ENCODE measurements at places on chromosomes 2 and 18.

GRCh38 chr2:152525277-152525838 lies 190.4 kb downstream of the FMNL2 start:
- DNase-seq = no peak

GRCh38 chr2:172791953-172792352 lies 56.3 kb downstream of the RAPGEF4 start:
- no peak for DNase-seq

- DNase-seq = no peak
Observed at GRCh38 chr2:938181-939005, 12.3 kb upstream of the SNTG2 start.

GRCh38 chr2:236376566-236377244 lies 112.5 kb upstream of the ASB18 start:
- peak; percentile 36 for DNase-seq

DNA sequence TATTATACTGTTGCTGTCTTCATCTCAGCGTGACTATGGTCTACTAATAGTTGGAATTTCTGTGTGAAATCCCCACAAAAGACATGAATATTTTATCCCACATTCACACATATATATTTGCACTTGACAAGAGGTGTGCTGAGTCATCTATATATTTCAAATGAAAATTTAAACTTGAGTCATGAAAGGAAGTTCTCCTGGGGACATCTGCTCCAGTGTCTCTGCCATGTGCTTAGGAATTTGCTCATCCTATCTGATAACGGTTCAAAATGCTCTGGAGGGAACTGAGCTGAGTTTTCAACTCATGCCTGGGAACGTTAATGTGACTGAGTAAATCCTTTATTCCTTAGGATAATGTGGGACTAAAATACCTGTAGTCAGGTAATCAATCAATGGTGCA lies 326.2 kb upstream of the MEX3C start:
- no peak for DNase-seq

DNA sequence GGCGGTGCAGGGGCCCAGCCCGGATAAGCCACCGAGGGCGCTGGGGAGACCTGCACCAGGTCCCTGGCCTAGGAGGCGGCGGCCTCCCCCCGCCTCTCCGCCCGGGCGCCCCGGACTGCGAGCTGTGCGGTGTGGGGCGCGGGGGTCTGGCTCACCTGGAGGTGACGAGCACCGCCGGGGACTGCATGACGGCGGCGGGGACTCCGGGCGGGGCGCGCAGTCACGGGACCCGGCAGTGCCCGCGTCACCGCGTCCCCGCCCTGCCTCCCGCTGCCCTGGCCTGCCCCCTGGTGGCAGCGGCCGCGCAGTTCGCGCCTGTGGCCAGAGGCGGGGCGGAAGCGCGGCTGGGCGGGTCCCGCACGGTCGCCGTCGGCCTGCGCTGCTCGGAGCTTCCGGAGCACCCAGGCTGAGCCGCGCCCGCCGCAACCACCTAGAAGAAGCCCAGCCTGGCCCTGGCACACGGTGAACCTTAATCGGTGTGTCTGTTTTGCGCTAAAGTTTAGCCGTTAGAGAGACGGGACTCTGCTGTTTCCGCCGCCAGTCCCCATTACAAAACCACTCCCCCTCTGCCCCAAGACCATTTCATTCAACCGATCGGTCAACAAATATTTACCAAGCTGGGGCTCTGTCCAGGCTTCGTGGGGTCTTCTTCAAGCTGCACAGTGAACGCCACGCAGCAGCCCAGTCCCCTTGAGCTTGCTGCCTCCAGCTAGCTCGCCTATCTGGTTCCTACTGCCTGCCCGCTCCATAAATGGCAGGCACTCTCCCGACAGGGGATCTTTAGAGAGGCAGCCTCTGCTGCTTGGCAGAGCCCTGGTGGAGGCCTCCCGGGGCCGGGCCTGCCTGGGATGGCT lies at the start of gene HS1BP3:
HS1BP3 (minus strand) TSS at position 222 of the 854 bp plus-strand sequence; CDS start at position 187, 35 bp downstream.
- peak; percentile 48 for DNase-seq

- no peak for DNase-seq
Observed at GRCh38 chr2:143840601-143841000, 679.3 kb downstream of the ZEB2 start.

- no peak for DNase-seq
Observed at GRCh38 chr2:29249666-29250253, 134.5 kb downstream of the CLIP4 start.

- no peak for DNase-seq
Observed at GRCh38 chr2:240637116-240637900, 12.0 kb downstream of the GPR35 start.

DNA sequence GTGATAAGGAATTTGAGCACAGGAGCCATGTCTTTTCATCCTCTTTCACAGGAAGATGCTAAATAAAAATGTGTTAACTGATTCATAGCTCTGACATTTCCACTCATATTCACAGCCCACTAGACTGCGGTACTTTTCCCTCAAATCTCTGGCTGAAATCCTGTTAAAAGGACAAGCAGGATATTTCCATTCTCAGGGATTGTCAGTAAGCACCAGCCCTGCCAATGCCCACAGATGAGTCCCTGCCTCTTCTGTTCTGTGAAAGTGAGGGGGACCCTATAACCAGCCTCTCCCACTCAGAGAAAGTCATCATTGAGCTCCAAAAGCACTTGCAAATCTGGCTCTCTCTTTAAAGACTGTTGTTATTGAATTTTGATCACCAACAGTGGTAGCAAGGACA lies 440.5 kb downstream of the SETBP1 start:
- DNase-seq = no peak

DNA sequence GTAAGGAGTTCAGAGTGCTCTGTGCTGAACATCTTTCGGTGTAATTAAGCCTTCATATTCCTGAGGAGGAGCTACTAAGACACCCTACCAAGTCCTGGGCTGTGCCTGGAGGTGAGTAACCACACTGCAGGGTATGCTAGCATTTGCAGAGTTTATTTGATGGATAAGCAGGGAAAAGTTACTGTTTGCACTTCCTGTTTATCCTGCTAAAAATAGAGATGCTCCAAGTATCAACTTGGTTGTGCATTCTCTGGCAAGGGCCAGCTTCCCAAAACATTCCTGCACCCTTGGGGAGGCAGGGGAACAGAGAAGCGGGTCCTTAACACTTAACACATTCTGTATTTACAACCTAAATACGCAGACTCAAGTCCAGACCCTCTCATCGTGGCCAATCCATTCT lies 49.8 kb downstream of the PARD6G start:
- no peak for DNase-seq

DNA sequence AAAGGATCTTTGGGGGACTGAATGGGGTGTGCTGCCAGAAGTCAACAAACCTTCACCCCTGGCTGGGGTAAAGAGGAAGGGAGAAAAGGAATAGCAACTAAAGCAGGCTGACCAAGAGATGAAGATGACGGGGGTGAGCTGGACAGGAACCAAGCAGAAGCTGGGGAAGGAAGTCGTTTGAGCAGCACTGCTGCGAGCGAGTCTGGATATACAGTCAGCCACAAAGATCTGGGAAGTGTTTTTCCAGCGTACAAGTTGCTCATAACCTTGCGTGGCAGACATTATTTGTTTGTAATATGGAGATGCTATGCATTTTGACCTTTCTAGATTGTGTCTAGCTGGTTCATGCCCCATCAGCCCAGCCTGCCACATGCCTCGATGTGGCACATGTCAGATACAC lies 71.2 kb downstream of the EIF2AK3 start:
- DNase-seq = no peak

GRCh38 chr2:96153291-96153713 lies 8.1 kb upstream of the DUSP2 start:
- no peak for DNase-seq

GRCh38 chr18:56166914-56167313 lies 471.5 kb downstream of the TXNL1 start:
- DNase-seq = no peak

DNA sequence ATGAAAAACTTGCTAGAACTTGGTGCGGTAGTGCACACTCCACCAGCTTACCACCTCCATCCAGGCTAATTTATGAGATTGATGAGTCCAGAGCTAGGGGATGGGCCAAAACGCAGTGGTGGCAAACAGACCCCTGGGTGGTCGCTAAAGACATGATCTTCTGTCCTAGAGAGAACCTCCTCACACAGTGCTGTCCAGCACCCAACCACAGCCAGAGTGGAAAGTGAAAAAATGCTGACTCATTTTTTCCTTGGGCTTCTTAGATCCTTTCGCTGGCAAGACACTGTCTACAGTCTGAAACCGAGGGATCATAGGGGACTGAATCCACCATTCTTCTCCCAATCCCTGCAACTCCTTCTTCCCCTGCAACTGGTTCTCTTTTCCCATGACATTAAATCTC lies 4.1 kb downstream of the ANTXR1 start:
- no peak for DNase-seq

DNA sequence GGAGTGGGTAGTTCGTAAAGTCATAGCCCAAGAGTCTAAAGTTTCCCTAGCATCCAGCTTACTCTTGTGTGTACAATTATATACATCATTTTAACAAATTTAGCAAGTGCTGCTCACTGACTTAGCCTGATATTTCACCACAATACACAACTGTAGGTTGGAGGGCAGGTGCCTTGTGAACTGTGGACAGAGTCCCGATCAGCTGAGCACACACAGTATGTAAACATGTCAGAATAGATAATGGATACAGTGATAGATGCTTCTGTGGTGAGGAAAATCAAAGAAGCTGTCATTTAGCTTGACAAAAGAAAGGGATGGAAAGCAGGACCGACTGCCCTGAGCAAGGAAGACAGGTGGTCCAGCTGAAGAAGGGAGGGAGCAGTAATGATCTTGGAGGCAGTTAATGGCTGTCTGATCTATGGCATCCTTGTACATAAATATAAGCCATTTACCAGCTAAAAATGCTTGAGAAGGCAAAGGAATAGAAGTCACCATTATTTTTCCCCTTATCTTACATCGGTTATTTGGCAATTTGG lies 372.8 kb upstream of the UBE2E3 start:
- peak; percentile 93 for DNase-seq

DNA sequence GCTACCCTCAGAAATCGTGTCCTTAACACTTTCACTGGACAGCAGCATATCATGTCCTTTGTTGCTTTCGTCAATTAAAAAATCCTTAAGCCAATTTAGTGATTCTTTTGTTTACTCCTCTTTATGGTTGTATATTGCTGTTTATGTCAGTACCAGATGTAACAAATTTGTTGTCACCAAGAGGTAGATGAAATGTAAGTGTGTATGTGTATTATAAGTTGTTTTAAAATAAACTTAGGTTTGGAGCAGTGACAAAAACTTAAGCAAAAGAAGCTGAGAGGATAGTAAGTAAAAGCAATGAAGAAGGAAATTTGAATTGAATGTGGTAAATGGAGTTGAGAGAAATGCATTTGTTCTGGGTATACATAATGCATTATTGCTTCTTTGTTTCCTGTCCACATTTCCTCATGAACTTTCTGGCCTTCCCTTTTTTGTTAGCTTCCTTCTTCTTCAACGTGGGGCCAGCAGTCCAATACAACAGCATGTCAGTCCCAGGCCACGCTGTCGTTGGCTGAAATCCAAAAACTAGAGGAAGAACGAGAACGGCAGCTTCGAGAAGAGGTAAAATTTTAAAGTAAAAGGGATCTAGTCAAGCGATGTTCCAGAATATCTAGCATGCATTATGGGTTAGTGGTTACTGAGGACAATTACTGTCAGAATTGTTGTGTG lies 30.5 kb upstream of the SNORC start:
- DNase-seq = no peak

DNA sequence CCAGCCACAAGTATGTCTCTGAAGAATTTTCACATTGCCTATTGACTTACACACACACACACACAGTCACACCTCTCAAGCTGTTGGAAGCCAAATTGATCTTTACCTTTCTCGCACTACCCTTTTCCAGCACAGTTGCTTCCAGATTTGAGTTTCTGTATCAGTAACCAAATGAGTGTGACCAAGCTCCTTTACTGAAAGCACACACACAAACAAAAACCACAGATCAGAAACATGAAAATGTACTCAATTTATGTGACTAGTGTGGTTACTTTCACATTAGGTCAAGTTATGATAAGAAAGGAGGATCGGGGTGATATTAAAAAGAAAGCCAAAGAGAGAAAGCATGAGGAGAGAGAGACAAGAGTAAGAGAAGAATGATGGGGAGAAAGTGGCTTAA lies 993.9 kb upstream of the POU3F3 start:
- DNase-seq = no peak

- DNase-seq = no peak
Observed at GRCh38 chr2:28187186-28187585, 205.5 kb upstream of the FOSL2 start.

- peak; percentile 45 for DNase-seq
Observed at GRCh38 chr2:85684806-85685205, 9.4 kb upstream of the GNLY start.

DNA sequence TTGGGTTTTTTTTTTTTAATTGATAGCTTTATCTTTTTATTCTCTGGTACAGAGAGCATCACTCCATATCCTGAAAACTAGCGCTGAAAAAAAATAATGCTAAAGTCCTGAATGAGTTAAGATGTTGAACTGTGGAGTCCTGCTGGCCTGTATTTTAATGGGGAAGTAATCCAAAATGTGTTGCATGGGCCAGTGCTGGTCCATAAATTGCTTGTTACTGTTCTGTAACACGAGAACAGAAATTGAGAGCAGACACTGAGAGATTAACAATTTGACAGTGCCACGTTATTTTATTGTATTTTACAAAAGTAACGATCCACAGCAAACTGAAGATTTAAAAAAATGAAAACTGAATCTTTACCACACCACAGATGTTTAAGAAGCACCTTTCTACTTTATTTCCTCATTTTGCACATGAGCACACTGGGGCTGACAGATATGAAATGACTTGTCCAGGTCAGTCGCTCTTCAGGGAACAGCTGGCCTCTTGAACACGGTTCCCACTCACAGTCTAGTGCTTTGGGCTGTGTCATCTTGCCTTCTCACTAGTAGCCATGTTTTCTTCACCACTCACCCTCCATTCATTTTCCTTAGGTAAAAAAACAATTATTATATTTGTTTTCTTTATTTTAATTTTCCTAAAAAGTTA lies 35.3 kb downstream of the ZCCHC2 start:
- DNase-seq = no peak

- DNase-seq = peak; percentile 29
Observed at GRCh38 chr2:201158111-201158929, 24.6 kb upstream of the CASP10 start.

- no peak for DNase-seq
Observed at GRCh38 chr18:6929370-6930102, 188.1 kb downstream of the LAMA1 start.

- DNase-seq = no peak
Observed at GRCh38 chr2:152492911-152493310, 157.9 kb downstream of the FMNL2 start.

- DNase-seq = no peak
Observed at GRCh38 chr2:19971691-19972090, 18.2 kb downstream of the WDR35 start.

- DNase-seq = no peak
Observed at GRCh38 chr18:3710712-3711301, 260.8 kb downstream of the TGIF1 start.

All from NCI-H748 treated with DMSO at 0.1 percent for 48 hours (cell line).